Stimulated activated CD4-positive, alpha-beta T cell treated with anti-CD3 and anti-CD28 coated beads, Interleukin-15, amount 100 ng/mL, for 1 hour (primary cell): ENCODE measurements at places on chromosomes 6 and 20.

- DNase-seq, result no peak
Measured at GRCh38 chr20:48392407-48393310, 435.1 kb downstream of the PREX1 start.

GRCh38 chr6:37882292-37882691, 62.8 kb downstream of the ZFAND3 start:
- no peak for DNase-seq

DNA sequence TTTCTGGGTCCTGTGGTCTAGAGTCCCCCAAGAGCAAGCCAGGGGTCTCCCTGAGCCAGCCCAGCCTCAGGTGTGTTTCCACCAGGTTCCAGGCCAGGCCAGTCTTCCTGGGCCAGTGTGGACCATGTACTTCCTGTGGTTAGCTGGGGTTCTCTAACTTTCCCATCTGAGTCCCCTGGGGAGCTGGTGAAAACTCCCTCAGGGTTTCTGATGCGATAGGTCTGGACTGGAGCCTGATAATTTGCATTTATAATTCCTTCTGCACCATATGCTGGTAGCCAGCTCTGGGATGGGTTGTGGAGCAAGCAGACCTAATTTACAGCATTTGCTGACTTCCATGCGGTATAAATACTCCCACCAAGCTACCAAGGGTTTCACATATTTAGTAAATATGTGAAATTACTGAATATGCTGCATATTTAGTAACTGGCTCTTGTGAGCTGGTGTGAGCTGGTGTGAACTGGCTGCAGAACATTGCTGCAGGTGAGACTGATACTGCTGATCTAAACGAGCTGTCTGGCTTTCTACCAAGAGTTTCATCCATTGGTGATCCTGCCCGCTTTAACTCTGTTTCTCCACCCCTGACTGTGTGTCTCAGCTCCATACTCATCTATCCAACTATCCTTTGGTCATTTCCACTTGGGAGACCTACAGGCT, 62.6 kb downstream of the RIN2 start:
- DNase-seq, result no peak

DNA sequence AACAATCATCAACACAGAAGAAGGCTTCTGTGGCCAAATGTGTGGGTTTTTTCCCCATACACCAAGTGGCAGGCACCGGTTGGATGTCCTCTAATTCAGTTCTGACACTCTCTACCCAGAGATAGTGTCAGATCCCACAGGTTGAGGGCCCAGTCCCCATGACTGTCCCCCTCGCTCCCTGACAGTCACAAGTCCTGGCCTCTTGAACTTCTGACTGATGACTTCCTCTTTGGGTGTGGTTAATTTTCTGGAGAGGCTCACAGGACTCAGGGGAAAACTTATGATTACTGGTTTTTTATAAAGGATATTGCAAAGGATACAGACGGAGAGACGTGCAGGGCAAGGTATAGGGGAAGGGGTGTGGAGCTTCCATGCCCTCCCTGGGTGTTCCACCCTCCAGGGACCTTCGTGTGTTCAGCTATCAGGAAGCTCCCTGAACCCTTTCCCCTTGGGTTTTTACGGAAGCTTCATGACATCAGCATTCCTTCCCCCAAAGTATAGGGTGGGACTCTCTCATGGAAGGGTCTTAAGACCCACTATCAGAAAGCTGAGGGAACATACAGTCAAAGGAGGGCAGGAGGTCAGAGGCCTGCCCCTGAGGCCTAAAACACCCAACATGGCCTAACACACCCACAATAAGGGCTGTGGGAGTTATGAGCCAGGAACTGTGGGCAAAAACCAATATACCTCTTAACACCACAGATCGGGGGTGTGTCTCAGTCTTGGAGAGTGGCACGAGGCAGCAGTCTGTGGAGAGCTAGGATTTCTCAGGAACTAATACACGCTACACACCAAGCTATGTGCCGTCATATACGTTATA, 33.3 kb downstream of the FARS2 start:
- no peak for DNase-seq

- peak; percentile 34 for DNase-seq
Measured at GRCh38 chr6:52390361-52390727, 28.4 kb downstream of the PAQR8 start.

DNA sequence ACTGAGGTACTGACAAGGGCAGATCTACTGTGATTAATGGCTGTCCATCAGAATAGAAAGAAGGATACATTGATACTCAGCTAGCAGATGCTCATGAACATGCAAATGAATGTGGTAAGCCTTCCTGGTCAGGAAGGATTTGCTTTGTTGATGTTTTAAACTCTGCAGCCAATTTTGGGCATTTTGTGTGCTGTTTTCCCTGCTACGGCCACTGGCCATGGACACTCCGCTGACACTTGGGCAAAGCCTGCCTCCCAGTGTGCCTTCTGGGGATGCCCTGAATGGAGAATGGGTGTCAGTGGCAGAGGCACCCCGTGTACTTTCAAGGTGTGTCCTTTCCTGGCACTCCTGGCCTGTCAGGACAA, 113.1 kb downstream of the SOBP start:
- no peak for DNase-seq

- DNase-seq, result no peak
Measured at GRCh38 chr20:43189554-43190331, at the start of gene PTPRT. Gene PTPRT, minus strand, starts transcription at chr20:43189906. Its CDS starts 173 bp downstream, at chr20:43189733.

GRCh38 chr20:23046431-23046830, 3.0 kb downstream of the THBD start:
- no peak for DNase-seq

- no peak for DNase-seq
Measured at GRCh38 chr6:142510211-142510610, 208.4 kb downstream of the ADGRG6 start.

DNA sequence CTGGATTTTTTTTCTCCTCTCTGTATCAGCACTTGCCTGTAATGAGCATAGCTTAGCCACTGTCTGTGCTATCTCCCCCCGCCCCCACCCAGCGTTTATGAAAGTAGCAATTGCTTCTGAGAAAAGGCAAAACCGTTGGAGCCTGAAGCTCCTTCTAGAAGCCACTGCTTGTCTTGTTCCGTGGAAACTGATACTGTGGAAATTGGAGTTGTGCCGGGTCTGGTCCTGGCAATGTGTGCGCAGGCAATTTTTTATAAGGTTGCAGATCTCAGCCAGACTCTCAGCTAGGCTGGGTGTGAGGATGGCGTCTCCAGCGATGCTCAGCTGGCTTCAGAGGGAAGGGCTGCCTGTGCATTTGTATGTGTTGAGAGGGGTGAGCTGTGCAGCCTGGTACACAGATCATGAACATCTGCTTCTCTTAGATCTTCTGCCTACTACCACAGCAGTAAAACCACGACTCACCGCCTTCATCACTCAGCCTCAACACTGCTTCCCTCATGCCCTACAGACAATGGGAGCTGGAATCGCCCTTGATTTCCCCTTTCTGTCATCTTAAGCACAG, 72.4 kb upstream of the GTSF1L start:
- DNase-seq, result no peak

GRCh38 chr20:13295637-13296036, 74.6 kb downstream of the ISM1 start:
- DNase-seq, result no peak

DNA sequence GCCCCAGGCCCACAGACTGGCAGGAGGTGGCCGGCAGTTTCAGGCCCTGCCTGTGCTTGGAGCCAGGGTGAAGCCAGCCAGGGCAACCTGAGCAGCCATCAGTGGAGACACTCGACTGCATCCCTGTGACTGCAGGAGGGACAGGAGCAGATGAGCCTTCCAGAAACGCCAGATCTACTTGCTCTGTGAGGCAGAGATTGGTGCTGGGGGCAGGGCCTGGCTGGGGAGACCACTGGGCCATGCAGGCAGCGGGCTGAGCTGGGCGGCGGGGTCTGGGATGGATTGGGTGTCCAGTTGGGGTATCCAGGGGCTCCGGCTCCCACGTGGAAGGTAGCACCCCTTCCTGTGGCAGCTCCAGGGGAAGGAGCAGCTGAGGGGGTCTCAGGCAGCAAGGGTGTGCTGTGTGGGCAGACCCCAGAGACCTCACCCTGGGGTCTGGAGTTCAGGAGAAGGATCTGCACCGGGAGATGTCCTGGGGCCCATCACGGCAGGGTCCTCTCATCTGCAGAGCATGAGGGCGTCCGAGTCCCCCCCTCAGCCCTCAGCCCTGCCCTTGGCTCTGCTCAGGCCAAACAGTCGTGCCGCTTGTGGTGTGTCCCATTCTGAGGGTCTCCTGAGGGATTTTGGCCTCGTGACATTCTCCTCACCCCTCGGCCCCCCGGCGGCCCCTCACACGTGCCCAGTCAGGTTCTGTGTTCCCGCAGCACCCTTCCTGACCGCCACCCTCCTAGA, 334.9 kb downstream of the TAF4 start:
- DNase-seq, result no peak

DNA sequence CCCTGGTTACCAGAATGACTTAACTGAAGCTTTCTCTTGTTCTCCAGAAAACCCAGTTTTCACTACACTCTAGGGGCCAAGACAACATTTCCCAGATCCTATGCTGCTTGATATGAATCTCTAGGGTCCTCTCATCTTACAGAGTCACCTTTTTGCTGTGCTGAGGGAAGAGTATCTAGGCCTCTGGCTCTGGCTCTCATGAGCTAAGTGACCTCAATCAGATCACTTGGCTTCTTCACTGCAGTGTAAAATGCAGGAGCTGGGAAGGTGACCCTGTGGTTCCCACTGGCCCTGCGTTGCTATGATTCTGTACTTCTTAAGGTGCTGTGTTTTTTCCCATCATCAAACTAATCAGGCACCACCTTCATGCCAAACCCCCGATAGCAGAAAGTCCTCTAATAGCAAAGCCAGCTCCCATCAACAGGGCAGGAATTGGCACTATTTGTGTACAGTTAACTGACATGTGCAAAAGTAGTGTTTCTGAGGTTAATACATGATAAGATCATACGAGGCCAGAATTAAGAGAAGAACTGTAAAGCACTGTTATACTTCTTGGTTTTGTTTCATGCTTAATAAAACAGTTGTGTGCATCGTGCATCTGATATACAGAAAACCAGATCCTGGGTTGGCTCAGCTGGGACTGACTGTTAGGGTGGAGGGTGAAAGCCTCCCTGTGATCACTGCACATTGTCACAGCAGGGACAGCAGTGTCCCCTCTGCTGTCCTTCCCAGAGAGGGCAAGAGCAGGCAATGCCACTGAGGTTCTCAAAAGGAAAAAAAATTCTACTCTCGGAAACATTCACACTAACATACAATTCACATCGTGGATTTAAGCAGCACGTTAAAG, 46.7 kb downstream of the CNKSR3 start:
- DNase-seq, result no peak

DNA sequence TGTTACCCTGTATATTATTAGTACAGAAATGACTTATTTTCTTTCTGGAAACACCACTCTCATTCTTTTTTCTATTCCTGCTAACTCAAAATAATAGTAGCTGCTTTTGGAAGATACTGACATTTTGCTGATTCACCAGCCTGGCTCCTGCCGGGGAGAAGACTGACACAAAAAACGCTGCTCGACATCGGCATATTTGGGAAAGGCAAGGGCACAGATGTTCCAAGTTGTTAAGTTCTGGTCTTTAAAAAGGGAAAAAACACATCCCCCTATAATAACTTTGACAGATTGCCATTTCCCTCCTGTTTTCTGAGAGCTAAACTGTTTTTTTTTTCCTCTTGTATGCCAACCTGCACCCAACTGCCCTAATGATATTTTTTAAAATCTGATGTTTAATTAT, 55.4 kb downstream of the CTNNBL1 start:
- no peak for DNase-seq

DNA sequence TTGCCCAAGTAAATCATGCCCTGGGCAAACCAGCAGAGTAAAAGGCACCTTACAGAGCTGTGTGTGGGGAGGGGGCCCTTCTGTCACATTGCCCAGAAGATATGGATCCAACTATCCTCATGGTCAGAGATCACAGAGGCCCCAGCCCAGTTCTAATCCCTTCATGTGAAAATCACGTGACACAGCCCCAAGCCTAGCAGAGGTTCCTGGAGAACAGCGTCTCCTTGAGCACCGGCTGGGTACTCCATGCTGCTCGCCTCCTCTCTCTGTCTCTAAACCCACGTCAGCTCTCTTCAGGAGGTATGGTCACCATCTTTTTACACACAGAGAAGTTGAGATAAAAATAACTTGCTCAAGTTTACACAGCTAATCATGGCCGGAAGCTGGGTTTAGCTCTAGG, 230.2 kb downstream of the ANKRD60 start:
- no peak for DNase-seq

DNA sequence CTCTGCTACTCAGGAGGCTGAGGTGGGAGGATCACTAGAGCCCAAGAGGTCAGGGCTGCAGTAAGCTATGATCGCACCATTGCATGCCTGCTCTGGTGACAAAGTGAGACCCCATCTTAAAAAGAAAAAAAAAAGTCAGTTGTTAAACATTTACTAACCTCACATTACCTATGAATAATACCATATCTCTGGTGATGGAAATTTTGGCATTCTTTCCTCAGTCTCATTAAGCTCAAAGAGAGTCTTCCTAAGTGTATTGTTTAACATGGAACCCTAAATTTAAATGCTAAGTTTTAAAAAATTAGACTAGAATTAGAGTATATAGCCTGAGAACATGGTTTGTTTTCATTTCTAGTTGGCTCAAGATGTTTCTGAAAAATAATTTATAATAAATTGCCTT, 11.3 kb upstream of the BFSP1 start:
- no peak for DNase-seq

- no peak for DNase-seq
Measured at GRCh38 chr6:46013639-46014038, 2.0 kb downstream of the CLIC5 start.

DNA sequence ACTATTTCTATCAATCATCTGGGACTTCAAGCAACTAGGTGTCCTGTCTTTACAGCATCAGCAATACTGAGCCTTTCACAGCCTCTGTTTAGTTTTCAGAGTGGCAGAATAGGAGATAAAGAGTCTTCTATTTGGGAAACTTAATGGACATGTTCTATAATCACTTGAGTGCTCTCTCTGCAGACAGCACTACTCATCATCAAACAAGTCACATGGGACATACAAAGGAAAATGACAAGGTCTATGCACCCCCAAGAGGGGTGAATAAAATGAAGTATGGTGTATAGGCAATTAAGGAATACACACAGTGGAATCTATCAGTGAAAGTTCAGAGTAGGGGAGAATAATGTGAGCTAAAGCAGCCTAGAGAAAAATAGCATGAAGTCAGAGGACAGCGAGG, 237.8 kb upstream of the THEMIS start:
- no peak for DNase-seq

DNA sequence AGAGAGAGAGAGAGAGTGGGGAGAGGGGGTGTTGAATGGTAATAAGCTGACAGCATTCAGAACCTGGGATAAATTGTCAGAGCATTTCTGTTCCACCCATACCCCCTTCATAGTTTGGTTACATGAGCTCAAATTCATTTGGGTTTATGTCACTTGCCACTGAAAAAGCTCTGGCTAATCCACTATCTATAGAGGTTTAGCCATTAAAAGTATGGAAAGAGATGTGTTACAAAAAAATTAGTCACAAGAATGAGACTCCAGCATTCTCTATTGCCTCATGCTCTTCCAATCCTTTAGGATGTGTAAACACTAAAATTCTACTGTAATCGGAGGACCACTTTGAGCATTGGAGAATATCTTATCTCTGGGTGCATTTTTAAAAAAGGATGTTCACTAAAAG, 297.6 kb upstream of the TCF21 start:
- DNase-seq, result no peak

- no peak for DNase-seq
Measured at GRCh38 chr20:8435285-8436035, 303.4 kb downstream of the PLCB1 start.
